ENCODE measurements at places on chromosomes 1 and 21. TPM values are rescaled to one million over a fixed set of nuclear protein-coding genes. Genes with fewer than 3 reads are reported as not detected.

- DNase-seq, result no peak
Observed at GRCh38 chr1:71463144-71463543, 382.3 kb upstream of the ZRANB2 start.

DNA sequence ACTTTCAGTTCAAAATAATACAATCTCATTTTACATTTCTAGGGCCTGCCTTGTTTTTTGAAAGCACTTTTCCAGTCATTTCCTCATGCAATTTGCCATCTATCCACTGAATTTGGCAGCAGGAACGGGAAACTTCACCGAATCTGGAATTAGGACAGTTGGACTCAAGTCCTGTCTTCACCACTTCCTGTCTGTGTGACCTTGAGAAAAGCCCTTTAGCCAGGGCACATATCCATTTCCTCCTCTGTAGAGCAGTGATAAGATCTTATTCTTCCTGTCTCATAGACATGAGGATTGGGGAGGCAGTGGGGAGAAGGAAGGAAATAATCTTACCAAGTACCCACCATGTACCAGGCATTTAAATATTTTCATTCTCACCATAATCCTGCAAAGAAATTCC is 12.0 kb downstream of the VAV3 start:
- no peak for DNase-seq

- DNase-seq, result no peak
Observed at GRCh38 chr1:37108596-37109188, 74.4 kb upstream of the GRIK3 start.

Gene HCRTR1
- total RNA-seq, result not detected

Gene MROH7
- total RNA-seq, result 2.4 TPM

Gene KIF17
- 2.5 TPM for total RNA-seq
